NCI-H524 (cell line): ENCODE measurements at places on chromosomes 1 and 21.
A peak's percentile ranks its signal among the peaks of the same experiment; 100 is the strongest.

DNA sequence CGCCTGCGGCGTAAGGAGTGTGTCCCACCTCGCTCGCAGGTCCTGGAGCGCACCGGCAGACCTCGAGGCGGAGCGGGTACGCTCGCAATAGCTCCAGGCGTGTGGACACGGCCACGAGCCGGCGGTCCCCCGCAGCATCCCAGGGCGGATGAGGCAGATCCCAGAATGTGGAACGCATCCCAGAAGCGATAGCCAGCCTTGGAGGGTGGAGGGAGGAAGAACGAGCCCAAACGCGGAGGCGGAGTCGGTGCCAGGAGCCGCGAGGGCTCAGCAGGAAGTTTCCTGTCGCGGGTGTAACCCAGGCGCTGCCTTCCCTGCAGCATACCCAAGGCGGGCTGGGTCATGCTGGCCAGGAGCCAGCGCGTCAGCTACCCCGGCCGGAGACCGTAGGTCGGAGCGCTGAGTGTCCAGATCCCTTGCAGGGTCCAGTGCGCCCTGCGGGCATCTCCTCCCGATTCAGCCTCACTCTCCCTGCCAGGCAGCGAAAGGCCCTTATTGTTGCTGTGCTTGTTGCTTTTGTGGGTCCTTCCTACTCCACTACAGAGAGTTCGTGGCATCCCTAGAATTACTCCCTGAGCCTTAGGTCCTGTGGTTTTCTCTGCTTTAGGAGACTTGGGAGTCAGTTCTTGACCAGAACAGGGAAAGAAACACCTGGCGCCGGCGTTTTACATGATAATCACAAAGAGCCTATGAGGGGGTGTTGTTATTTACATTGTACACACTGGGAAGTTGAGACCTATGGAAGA is 27.7 kb downstream of the STYXL2 start:
- DNase-seq: no peak

DNA sequence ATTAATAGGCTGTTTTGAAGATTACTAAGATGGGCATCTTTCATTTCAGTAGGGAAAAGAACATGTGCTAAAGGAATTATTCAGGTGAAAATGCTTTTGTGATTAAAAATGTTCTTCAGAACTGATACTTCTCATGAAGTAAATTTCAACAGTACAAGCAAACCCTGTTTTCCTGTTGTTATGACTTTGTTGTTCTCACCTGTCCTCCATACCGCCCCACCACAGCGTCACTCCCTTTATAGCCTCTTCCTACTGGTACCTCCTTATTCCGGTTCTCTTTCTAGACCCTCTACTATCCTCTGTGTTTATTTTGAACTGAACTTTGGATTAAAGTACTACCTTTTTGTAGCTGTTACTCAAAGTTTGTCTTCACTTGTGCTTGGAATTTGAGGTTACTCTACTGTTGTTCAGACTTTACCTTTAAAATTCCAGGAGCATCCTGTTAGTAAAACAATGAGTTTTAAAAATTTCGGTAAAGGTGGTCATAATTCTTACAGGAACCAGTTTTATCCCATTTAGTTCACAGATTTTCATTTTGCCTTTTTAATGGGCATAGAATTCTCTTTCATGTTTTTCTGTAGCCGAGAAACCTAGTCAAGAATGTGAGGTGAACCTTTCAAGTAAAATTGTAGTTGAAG is 10.9 kb downstream of the CNST start:
- DNase-seq: no peak

GRCh38 chr1:220690140-220691052 is at the start of gene C1orf115:
TSS of gene C1orf115 (plus strand) at chr1:220690363. CDS start at chr1:220690403, 40 bp downstream.
- DNase-seq: peak; percentile 57

DNA sequence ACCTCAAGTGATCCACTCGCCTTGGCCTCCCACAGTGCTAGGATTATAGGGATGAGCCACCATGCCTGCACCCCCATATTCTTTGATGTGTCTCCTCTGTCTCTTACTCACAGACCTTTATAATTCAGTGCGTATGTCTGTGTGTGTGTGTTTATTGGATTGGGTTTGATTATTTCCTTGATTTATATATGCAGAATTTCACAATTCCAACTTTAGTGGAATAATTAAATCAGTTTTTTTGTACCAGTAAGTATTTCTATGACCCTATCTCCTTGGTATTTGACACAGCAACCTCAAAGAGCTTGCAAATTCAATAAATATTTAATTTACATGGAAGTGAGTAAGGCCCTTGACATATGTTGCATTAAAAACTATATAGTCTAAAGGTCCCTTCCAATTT is 333.9 kb upstream of the ADAMTS5 start:
- DNase-seq: no peak

GRCh38 chr1:64882574-64883255 is 83.6 kb downstream of the JAK1 start:
- no peak for DNase-seq

- DNase-seq: no peak
These were observed 198.8 kb upstream of the SGIP1 start for GRCh38 chr1:66335125-66335524.

GRCh38 chr1:193537266-193538002 is 351.0 kb upstream of the B3GALT2 start:
- no peak for DNase-seq

DNA sequence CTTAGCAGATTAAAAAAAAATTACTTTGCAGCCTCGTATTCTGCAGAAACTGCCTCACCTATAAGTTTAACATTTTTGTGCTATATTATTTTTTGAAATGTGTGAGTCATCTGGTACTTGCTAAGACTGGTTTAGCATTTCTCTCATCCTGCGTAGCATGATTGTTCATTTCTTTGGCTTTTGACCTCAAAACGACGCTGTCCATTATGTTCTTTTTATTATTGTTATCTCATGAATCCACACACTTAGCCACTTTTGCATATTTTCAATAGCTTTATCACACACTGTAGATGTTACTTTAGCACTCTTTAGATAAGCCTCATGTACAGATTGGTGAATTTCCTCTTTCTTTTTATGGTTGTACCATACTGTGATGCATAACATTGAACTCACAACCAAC is 1004.9 kb upstream of the NCAM2 start:
- no peak for DNase-seq
